ENCODE measurements at places on chromosomes 12 and 14.
A peak's percentile ranks its signal among the peaks of the same experiment; 100 is the strongest.

DNA sequence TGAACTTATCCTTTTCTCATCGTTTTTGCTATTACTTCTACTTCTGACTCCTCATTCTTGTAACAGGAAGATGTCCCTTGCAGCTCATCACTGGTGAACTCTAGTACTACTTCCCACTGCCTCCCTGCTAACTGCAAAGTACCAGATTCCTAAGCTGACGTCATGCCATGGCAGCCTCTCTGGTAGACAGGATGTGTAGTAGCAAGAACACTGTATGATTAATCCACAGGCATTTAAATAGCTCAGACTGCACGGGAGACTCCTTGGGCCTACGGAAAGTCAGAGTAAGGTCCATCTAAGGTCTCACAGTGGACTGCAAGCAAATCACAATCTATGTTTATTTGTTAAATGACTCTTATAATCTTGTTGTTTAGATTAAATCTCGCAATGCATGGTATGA lies 43.5 kb downstream of the DNAI7 start:
- peak; percentile 83 for DNase-seq

DNA sequence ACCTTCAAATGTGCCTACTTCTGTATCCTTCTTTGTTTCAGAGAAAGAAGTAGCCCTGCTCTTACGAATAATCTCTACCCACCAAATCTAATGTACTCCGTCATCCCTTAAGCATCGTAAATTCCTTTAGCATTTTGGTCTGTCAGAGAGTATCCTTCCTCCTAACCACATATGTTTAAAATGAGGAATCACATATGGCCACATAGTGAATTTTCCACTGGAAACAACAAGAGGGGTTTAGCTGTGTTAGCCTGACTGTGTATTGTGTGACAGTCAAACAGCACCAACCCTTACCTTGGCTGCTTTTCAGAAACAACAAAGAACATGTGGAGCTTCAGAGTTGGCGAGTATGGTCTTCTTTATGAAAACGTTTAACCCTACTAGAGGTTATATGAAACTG lies 5.5 kb downstream of the LUM start:
- no peak for DNase-seq

- DNase-seq = no peak
Measured at GRCh38 chr12:100699209-100699608, 95.4 kb upstream of the ANO4 start.

GRCh38 chr12:124277394-124278241 lies 17.3 kb upstream of the RFLNA start:
- DNase-seq = no peak

DNA sequence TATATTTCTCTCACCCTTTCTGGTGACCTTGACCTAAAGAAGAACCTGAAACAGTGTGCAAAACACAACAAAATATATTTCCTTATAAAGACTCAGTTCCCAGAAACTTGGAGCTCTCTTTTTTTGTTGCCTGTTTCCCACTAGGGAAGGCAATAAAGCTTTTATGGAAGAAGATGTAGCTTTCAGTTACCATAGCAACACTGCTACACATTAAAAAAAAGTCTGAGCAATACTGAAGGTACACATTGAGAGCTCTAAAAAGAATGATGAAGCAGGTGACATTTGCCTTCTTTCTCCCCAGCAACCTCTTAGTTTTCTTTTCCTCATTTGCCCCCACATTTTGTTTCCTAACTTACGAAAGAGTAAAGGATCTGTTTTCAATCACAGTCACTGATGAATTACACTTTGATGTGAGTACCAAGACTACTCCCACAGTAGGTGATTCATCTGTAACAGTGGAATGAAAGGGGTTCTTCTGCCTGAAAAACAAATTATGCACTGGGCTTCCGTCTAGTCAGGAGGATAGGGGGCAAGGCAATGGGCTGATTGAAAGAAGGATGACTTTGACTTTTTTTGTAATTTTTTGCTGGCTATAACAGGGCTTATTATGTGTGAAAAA lies 1.1 kb upstream of the CATSPERB start:
- DNase-seq = peak; percentile 4

DNA sequence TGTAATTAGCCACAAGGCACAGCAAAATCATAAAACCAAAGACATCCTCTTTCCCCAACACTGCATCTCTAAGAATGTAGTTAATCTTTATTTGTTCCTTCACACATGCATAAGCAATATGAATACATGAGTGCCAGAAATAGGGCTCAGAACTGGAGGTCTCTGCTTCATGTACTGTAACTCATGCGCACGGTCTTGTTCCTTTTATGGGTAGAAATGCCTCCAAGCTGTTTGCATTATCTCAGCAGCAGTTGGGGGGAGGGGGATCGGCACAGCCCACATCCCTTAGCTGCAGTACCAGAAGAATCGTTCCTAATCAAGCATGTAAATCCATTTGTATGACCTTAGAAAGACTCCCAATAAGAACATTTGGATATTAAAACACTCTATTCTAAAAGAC lies 20.0 kb downstream of the RHOJ start:
- DNase-seq = no peak

GRCh38 chr12:52810554-52810953 lies 3.4 kb downstream of the KRT4 start:
- DNase-seq = no peak

GRCh38 chr12:53325511-53326061 lies 4.2 kb upstream of the AAAS start:
- DNase-seq = no peak

DNA sequence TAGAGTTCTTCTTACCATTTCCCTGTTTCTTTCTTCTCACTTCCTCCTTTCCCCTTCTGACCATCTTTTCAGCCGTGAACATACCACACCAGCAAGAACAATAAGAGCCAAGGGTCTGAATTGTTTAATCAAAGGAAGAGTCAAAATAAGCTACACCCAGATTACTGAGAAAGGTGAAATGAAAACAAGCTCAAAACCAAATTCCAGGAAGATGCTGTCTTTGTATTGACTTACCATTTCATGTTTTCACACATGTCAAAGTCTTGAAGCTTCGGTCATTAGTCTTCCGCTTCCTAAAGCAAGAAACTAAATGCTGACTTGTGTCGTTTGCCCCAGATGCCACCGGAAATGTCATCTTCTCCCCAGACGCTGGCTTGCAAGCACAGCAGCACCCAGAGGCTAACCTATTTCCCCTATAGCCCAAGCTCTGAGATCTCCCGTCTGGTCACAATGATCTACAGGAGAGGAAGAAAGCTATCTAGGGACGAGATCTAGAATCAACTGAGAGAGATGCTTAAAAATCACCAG lies 136.5 kb upstream of the AMIGO2 start:
- DNase-seq = no peak

- DNase-seq = no peak
Measured at GRCh38 chr12:69947897-69948296, 122.9 kb downstream of the MYRFL start.

DNA sequence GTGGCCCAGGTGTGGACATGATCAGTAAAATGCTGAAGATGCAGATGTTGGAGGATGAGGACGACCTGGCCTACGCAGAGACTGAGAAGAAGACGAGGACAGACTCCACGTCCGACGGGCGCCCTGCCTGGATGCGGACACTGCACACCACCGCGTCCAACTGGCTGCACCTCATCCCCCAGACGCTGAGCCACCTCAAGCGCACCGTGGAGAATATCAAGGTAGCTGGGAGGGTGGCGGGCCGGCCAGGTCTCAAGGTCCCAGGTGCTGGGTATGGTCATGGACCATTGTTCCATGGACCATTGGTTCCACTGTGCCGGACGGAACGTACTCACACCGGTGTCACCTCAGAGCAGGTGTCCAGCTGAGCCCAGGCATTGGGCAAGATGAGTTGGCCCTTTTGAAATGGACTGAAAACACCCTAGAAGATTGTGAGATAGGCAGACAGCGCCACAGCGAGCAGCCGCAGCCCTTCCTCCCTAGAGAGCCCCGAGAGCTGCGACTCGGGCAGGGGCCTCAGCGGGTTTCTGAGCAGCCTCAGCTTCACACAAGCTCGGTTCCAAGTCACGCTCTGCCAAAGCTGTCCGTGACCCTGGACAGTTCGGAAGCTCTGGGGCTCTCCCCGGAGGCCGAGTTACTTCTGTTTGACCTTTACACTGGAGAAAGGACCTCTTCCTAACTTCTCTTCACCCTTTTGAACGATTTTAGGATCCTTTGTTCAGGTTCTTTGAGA lies 38.9 kb downstream of the HSP90AA1 start:
- DNase-seq = no peak

DNA sequence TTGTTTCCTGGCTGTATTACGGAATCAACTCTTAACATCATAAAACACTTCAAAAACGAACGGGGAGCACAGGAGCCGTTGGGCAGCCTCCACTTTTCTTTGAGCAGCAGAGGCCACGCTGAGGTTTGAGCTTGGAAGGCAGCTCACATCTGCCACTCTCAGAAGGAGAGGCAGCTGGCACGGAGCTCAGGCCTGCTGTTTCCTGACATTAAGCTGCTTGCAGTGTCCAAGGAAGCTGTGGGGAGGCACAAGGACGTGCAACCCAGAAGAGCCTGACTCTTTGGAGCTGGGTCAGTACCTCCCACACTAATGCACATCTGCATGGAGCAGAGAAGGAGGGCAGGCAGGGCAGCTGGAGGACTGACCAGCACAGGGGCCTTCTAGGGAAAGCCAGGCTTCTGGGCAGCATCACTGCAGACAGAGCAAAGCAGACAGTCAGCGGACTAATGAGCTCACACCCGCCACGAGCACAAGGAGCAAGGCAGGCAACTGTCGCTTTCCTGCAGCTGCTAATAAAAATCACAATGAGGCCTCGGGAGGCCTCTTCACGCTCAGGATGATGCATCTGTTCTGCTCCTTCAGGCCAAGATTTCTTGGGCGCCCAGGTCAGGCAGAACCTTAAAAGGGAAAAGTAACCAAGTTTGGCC lies 211.1 kb downstream of the GLT1D1 start:
- DNase-seq = no peak
